Astrocyte of the cerebellum (primary cell): ENCODE measurements at places on chromosomes 5 and 9.

DNA sequence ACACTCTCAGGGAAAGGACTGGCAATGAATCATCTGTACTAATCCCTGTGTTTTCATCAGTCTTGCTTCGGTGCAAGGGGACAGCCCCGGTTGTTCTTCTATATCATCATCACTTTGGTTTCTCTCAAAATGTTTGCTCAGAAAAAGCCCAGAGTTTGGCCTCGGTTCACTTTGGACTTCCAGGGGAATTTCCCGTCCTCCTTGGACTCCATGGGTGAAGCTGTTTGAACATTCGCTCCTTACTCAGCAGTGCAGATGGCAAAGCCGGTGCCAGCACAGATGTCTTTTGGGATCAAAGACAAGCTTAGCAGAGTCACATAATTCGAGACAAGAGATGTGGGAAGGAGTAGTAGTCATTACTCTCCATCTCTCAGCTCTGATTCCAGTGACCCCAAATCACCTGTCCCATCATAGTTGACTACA, 69.8 kb upstream of the TNFSF8 start:
- DNase-seq, result no peak

GRCh38 chr5:113031557-113031956, 55.0 kb downstream of the DCP2 start:
- DNase-seq, result no peak

DNA sequence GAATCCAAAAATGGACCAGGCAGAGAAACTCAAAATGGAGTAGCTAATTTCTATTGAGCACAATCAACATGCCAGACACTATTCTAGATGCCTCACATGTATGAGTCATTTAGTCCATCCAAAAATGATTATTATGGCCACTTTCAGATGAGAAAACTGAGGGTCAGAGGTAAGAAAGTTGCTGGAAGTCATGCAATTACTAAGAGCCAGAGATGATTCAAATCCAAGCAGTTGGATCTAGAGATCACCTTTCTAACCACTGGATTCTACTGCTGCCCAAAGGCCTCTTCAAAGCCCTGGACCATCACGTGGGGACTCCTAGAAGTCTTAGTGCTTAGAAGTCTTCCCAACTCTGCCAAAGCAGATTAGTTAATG, 51.8 kb upstream of the HMHB1 start:
- no peak for DNase-seq

DNA sequence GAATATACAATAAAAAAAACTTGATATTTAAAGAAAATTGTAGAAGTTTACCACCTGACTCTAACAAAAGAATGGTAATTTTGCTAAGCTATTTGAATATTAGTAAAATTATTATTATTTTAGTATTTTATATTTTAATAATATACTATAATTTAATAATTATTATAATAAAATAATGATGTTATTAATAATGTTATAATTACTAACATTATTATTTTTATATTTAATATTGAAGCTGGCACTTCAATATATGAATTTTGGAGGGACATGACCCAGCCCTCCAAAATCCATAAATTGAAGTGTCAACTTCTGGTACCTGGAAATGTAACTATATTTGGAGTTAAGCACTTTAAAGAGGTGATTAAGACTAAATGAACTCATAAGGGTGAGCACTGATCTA, 486.1 kb upstream of the CDH9 start:
- no peak for DNase-seq

GRCh38 chr5:172870291-172870714, 36.3 kb downstream of the ERGIC1 start:
- DNase-seq, result peak; percentile 79

DNA sequence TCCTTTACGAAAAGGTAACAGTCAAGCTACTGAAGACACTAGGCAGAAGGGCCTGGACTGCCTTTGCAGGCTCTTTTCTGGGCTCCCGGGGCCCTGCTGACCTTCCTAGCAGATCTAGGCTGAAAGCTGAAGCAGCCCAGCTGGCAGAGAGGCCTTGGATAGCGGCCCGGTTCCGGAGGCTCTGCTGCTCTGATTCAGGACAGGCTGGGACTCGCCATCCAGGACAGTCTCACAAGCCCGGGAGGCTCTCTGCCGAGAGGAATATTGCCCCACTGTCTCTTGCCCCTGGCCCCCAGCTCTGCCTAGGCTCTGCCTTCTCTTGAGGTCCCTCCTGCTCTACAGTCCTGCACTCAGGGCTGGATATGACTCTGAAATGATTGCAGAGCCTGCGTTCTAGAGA, 67.8 kb downstream of the PSD2 start:
- DNase-seq, result no peak

- no peak for DNase-seq
Measured at GRCh38 chr5:91224456-91224855, 158.7 kb downstream of the ARRDC3 start.

- DNase-seq, result no peak
Measured at GRCh38 chr9:116543731-116544400, 143.2 kb upstream of the TRIM32 start.

- DNase-seq, result no peak
Measured at GRCh38 chr5:130796902-130797301, 368.2 kb downstream of the HINT1 start.

GRCh38 chr5:81838307-81838906, 87.5 kb upstream of the SSBP2 start:
- DNase-seq, result peak; percentile 39

GRCh38 chr5:57094753-57095683, 78.8 kb upstream of the GPBP1 start:
- DNase-seq, result no peak
